ENCODE measurements at places on chromosomes 16 and 17.

- DNase-seq: no peak
Observed at GRCh38 chr17:80696964-80697363, 152.3 kb downstream of the RPTOR start.

DNA sequence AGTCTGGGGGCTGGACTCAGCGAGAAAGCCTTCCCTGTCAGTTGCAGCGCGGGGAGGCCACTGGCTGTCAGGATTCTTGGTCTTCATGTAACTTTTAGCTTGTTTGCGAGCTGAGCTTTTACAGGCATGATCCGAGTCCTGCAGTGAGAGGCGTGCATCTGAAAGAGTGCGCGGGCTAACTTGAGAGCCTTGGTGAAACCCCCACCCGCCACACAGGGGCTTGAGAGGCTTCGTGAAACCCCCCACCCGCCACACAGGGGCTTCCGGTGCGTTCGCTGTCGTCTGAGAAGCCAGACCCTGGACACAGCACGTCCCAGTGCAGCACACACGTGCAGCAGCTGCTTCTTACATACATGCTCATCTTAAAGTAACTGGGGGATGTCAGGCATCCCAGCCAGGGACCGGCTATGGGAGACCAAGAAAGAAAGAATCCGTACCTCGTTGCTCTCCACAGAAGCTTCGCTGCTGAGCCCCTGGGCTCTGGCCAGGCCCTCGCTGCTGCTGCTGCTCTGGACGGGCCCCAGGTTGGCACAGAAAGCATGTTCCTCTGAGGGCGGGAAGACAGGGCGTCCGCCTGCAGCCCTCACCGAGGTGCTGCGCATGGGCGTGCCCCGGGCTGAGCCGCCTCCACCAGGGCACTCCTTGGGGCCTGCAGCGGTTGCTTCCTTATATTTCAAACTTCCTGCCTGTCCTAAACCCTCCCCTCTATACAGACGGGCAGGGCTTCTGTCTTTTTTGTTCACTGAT lies 7.8 kb downstream of the NUDT16L1 start:
- no peak for DNase-seq

GRCh38 chr16:49739381-49739780 lies 116.5 kb downstream of the ZNF423 start:
- DNase-seq: no peak

- peak; percentile 75 for DNase-seq
Observed at GRCh38 chr16:30741461-30741914, 6.7 kb upstream of the PHKG2 start.

DNA sequence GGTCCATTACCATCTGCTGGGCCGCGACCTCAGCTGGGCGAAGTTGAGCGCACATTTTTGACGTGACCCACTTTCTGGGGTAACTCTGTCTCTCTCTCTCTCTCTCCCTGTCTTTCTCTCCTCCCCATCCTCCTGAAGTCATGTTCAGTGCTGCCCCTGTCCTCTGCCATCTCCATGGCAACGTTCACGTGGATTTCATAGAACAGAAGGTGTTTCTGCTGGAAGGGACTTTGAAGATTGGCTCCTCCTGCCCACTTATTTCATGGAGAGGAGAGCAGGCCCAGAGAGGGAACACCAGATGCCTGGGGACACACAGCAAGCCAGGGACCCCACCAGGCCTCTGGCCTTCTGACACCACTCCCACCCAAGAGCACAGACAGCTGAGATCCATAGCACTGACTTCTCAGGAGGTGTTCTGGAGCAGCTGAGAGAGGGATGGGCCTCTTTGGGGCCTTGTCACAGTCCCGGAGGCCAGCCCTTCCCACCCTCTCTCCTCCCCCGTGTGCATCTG lies 4.2 kb upstream of the CCNF start:
- no peak for DNase-seq

DNA sequence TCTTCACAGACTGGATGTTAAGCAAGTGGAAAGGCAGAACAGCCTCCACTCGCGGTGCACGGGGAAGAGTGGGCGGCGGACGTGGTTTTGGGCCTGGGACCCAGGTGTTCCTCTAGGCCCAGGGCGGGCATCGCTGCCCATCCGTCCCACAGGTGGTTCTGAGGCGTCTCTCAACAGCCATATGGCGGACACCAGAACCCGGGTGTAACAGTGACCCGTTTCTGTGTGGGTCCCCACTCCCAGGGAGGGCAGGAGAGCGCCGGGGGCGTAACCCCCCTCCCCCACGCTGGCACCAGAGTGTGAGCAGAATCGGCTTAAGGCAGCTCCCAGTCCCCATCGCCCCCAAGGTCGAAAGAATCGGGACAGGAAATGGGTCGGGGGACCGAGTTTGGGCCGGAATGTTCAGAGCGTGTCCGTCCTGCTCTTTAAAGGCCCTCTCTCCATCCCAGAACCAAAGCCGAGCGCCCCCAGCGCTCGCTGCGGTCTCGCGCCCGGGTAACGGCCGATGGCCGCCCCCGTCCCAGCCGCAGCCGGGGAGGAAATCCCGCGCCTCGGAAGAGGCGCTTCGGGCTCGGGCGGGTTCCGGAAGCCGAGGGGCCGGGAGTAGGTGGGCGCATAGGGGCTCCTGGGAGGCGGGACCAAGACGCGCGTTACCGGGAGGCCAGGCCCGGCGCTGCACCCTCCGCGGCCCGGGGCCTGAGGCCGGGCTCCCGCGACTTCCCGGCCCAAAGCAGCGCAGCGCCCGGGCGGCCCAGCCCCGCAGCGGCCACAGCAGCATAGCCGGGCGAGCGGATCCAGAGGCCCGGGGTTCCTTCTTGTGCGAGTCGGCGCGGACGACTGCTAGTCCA lies at the start of gene TK2:
TSS of gene TK2 (minus strand) at position 839 of the 848 bp plus-strand sequence. CDS start at position 778, 61 bp downstream.
- DNase-seq: peak; percentile 68

DNA sequence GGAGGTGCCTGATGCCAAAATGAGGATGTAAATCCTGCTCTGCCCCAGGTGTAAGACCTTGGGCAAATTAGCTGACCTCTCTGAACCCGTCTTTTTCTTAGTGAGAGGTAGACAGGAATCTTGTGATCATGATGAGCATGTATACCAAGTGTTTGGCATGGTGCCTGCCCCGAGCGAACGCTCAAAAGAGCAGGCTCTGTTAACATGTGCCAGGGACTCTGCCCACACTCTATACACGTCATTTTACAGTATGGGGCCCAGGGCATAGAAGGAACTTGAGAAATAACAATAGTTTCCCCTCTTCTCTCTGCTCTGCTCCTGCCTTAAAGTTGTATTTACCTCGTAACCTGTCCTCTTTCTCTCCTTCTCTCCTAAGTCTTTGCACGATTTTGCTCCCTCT lies 9.3 kb upstream of the MAF start:
- no peak for DNase-seq

- DNase-seq: peak; percentile 6
Observed at GRCh38 chr17:33647956-33648355, 354.9 kb upstream of the ASIC2 start.

DNA sequence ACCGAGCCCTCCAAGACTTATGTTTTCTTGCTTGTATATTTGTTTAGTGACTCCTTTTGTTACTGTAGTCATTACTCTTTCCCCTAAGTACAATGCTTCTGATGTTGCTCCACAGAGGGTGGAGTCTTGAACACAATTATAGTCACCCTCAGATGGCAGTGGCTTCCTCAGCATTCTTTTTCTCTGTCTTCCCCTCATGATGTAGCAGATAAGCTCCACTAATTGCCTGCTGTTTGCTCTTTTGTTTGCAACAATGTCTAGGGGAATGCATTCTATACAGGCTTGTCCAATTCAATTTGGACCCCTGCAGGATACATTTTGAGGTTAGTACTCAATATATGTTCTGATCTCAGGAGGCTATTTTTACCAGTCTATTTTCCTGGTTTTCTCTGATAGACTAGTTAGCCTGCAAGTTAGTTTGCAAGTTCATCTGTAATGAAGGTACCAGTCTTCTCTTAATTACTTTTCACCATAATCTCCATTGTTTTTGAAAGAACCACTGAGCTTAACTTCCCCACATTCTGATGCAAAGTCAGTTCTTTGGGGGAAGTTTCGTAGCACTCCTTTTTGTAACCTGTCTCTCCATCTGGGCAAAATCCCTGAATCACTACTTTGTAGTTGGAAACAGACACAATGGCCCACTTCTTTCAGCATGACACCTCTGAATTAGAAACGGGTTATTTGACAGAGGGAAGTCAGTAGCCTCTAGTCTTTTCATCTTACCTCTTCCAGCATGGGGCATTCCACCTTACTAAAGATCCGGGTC lies 1509.2 kb downstream of the CDH11 start:
- no peak for DNase-seq

DNA sequence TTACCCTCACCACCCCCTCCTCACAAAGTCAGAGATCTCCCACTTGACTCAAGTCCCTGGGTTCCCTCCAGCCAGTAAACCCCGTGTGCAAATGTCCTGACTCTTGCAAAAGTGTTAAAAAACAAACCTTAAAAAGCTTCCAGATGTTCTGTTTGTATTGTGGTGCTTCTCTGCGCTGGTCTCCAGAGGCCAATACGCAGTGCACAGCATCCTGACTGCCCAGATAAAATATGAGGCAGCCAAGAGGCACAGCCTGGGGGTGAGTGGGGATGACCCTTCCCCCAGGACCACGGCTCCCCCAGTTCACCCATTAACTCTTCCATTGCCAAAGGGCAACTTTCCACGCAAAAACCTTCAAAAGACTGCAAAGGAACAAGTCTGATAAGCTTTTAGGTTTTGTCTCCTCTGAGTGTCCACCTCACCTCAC lies 291.8 kb downstream of the SOX9 start:
- peak; percentile 75 for DNase-seq

GRCh38 chr17:56636265-56636664 lies 42.8 kb downstream of the NOG start:
- DNase-seq: no peak

GRCh38 chr17:45729294-45729907 lies 54.7 kb upstream of the CRHR1 start:
- no peak for DNase-seq

DNA sequence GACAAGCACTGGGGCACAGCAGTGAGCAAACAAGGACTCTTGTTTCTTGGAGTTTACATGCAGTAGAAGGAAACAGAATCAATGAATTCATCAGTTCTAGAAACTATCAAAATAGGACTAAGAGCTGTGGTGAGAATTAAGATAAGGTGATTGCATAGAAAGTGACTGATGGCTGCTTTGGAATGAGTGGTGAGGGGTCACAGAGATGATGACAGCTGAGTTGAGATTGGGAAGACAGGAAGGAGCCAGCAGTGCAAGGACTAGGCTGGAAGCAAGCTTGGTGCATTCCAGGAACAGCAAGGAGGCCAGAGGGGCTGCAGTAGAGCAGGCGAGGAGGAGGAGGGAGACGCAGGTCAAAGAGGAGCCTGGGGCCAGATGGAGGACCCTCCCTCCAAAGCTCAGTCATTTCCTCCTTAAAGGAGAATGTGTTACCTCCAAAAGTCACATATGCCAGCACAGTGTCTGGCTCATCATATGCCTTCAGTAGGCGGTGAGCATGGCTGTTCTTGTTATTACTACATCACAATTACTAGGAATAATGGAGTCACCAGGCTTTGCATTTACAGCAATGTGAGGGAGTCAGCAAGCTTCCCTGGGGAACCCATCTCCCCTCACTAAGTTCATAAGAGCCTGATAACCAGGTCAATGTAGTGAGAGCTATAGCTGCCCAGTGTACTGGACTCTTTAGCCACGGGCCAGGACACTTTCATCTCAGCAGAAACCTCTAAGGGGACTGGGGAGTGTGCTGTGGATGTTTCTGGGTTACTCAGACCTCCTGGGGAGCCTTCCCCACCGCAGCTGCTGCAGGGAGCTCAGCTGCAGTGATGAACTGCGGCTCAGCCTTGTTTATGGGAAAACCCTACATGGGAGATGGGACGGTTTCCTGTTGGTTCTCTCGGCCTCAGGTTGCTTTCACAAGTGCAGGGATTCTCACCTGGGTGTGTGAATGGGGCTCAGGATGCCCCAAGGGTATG lies 157.2 kb downstream of the SEC14L1 start:
- DNase-seq: no peak

- DNase-seq: no peak
Observed at GRCh38 chr17:4666296-4666695, 24.8 kb upstream of the ALOX15 start.

DNA sequence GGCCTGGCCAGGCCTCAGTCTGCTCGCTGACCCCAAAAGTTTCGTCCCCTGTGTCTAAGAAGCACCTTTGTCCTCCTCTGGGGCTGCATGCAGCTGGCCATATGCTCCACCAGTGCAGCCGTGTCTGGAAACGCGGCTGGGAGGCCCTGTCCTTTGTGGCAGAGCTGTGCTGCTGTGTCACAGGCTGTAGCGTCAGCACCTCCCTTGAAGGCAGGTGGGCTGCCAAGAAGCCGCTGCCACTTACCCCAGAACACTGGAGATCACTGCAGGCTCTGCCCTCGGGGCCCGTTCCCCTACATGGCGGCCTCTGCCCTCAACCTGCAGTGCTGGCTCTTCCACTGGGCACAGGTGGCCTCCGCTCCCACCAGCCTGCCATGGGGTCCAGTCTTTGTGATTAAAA lies 15.7 kb upstream of the MC1R start:
- no peak for DNase-seq

- no peak for DNase-seq
Observed at GRCh38 chr17:49753959-49754391, 10.0 kb downstream of the FAM117A start.

- no peak for DNase-seq
Observed at GRCh38 chr17:9002227-9002605, 19.1 kb upstream of the NTN1 start.

DNA sequence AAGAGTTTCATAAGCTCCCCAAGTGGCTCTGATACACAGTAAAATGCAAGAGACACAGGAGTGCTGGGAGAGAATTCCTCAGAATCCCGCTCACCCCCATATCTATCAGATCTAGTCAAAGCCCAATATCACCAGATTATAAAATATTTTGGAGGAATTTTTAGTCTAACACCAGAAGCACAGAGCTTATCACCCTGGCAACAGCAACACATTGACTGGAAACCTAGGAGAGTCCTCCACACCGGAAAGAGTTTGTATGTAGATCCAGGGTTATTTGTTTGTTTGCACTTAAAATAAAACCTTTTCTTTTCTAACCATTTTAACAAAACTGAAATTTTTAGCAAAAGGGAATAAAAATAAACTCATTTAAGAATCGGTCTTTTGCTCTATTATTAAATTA lies 7.2 kb downstream of the SOX9 start:
- DNase-seq: no peak

GRCh38 chr16:2008631-2009163 lies 924 bp downstream of the ZNF598 start:
- DNase-seq: peak; percentile 55

DNA sequence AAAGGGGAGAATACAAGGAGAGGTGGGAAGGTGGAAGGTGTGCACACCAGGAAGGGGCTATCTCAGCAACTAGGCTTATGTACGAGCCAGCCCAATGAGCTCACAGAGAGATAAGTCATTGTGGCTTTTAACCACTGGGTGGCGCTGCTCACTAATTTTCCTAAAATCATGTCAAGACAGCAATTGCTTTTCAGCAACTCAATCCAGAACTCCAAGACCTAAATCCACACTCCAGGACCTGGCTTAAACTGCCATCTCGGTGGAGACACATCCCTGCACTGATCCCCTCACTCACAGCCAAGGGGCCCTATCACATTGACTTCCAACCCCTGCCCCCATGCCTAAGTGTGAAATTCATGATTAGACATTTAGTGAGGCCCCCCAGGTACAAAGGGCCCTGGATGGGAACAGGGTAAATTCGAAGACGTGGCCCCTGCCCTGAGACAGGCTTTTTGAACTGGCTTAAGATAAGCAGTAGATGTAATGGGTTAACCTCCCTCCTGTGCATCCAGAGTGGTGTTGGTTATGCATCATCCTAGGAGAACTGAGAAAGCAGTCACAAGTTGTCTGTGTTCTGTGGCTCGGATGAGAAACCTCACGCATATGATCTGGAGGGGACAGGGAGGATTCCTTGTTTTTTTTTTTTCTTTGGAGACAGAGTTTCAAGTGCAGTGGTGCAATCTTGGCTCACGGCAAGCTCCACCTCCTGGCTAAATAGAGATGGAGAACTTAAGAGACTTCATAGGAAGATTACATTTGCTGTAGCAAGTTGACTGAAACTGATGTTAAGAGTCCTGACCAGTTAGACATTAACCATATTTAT lies 11.5 kb downstream of the CCL16 start:
- DNase-seq: peak; percentile 75
